ENCODE measurements at places on chromosomes 1 and 21.

DNA sequence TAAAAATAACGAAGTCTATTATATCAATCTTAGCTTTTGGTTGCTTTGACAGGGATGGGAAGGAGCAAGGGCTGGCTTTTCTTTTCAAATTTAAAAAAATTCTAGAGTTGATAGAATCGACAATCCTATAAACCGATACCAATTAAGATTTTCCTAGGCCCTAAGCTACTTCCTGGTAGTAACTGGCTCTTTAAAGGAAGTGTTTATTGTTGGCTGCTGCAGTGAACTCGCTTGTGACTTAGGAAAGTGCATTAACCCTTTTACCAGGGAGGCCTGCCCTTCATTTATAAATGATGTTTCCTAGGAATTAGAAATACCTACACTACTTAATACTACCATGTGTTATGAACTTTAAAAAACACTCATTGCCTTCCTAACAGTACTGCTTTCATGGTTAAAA lies 33.2 kb downstream of the ATP5PF start:
- no peak for DNase-seq

- DNase-seq = no peak
Observed at GRCh38 chr1:43449708-43450069, 4.0 kb downstream of the HYI start.

- no peak for DNase-seq
Observed at GRCh38 chr1:31063631-31064030, 1.9 kb downstream of the PUM1 start.

DNA sequence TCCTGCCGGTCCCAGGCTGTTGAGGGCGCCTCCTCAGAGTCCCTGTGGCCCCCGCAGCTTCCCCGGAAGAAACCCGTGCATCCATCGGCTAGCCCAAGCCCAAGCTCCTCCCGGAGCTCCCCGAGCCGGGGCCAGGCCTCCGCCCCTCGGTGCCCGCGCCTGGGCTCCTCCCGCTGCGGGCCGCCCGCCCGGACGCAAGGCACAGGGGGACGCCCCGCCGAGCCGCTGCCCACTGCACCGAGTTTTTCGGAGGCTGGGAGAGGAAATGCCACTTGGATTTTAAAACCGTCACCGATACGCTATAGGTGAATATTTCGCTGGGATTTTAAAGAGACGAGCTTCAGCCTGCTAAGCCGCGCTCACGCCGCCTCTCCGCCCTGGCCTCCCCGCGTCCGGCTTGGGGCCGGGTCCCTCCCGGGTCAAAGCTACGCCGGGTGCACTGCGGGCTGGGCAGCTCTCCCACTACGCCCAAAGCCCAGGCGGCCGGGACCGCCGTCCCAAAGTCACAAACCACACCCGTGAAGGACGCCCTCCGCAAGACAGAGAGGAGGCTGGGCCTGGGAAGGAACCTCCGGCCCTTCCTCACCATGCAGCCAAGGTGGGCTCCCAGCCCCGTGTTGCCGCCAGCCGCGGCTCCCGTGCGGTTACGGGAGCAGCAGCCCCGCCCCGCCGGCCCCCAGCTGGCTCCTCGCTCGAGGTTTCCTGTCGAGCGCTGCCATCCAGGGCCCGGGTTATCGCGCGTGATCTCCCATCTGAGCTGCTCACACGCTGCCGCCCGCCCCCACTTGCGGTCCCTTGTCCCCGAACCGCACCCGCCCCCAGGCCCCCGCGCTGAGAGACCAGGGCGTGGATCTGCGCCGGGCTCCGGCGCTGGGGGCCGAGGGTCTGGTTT lies 63.2 kb downstream of the CD247 start:
- DNase-seq = no peak

DNA sequence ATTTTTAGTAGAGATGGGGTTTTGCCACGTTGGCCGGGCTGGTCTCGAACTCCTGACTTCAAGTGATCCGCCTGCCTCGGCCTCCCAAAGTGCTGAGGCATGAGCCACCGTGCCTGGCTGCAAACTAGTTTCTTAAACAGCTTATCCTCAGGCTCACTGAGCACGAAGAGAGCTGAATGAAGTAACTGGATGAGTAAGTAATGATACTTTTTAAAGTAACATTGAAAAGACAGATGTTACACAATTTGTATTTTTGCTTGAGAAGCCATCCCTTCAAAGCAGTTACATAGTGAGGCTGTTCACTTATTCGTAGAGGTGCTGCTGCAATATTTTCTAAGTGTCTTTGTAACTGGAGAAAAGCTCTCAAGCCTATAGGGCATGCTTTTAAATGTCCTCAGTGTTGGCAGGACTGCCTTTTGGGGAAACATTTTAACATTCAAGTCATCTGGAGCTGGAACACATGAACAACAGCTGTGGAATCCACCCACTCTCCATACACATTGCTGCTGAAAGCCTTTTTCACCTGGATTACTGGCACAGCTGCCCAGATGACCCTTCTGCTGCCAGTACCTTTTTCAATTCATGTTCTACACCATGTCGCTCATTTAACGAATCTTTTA lies 2.7 kb upstream of the YBX1 start:
- DNase-seq = no peak

Data from GM18507 (cell line).